Activated T-helper 1 cell treated with anti-CD3 and anti-CD28 coated beads, Interleukin-2, amount 50 U/mL, for 16 hours (primary cell): ENCODE measurements at places on chromosomes 11 and 22.

GRCh38 chr11:27467181-27467913 is 5.2 kb downstream of the LGR4 start:
- DNase-seq = no peak

DNA sequence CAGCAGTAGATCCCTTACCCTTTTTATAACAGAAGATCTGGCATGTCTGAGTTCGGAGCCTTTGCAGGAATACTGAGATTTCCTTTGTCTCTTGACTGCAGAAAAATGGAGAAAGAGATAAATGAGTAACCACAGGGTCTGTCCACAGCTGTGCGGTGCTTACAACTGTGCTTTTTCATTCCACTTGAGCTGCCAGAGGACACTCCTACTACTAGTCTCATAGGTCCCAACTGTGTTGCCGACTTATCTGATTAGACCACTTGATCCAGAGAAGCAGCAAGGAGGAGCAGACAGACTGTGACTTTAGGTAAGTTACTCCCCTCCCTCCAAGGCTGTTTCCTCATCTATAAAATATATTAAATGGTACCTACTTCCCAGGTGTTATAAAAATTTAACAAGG is 17.5 kb downstream of the FAM227A start:
- DNase-seq = no peak

DNA sequence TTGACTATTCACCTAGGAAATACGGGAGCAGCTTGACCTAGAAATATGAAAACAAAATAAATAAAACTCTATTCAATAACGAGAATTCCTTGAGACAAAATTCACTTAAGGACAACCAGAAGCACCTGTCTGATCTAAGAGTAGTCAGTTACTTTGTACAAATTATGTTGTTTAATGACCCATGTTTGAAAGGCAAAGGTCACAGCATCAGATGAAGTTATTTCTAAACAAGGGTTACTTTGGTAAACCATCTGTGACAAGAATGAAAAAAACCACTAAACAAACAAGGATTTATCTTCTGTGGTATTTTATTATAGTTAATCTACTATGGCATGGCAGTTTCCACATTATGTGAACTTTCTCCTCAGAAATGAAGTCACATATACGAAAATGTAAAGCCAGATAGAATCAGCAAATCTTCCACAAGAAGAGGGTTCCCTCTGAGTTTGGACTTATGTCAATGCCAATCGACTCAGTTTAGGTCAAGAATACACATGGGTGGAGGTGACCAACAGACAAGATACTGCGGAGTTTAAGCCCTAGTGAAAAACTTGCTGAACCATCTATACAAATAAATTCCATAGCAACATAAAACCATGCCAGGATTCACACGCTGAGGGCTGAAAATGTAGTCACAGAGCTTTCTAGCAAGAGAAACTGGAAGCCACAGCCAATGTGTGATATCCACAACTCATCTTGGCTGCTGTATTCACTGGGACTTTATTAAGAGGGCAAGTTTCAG is 53.4 kb downstream of the NCAPD3 start:
- DNase-seq = no peak

DNA sequence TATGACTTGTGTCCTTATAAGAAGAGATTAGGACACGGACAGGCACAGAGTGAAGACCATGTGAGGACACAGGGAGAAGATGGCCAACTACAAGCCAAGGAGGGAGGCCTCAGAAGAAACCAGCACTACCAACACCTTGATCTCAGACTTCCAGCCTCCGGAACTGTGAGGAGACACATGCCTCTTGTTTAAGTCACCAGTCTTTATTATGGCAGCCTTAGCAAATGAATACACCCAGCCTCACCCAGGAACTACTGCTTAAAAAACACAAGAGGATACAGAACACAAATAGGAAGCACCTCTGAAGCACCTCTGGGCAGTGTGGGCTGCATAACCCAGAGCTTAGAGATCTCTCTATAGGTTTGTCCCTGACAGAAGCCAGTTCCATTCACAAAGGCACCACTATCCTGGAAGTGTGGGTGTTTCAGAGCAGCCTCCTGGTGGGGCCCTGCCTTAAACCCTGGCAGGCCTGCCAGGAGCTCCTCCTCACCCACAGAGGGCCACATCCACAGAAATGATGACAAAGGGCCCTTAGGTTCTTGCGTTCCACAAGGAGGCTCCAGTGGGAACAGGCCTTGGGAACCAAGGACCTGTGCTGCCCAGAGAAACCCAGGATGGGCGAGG is 58.8 kb downstream of the CHRDL2 start:
- DNase-seq = no peak

DNA sequence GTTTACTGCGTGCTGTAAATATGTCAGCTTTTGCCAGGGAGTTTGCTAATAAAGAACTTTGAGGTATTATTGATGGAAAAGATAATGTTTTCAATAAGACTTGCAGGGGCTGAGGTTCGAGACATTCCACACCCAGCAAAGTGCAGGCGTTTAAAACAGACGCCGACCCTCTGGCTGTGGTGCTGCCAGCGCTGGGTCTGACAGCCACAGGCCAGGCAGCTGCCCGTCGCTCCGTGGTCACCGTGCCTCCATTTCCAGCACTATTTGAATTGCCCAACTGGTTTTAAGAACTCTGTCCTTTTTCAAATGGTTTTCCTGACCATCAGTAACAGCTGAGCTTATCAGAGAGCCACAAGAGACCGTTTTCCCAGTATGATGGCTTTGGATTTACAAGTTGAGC is 28.1 kb upstream of the ALX4 start:
- no peak for DNase-seq

DNA sequence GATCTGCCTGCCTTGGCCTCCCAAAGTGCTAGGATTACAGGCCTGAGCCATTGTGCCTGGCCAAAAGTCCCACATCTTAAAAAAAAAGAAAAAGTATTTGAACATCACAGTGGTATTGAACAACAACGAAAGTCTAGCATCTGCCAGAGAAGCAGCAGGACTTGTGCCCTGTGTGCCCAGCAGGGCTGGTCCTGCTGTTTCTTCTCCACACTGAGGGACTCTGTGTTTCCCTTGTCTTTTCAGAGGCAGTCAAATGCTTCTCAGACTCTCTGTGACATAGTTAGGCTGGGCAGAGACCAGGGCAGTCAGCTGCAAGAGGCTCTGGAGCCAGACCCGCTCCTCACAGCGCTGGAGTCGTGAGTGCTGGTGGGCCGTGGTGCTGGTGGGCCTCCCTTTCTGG is 56.2 kb downstream of the SBF1 start:
- DNase-seq = no peak

DNA sequence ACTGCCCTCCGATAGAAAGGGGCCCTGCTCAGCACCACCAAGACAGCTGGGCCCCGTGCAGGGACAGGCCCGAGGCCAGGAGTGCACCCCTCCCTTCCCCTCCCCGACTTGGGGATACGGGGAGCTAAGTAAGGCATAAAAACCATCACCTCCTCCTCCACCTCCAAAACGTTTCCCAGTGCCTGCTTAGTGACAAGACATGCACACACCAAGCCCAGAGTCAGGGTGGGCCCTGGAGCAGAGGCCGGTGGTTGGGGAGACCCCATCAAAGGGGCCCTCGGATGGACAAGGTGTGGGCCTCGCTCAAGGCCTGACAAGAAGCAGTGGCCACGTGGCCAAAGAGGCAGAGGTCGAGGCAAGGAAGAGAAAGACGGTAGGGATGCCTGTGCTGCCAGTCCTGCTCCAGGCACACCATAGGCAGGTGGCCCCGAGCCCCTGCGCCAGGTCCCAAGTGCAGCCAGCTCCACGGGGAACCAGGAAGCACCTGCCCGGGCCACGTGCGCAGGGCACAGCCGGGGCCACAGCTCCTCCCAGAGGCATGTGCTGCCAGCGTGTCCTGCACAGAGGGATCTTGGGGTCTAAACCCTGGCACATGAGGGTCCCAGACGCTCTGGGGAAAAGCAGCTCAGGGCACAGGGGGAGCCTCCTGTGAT is 53.0 kb downstream of the BRD1 start:
- DNase-seq = no peak

DNA sequence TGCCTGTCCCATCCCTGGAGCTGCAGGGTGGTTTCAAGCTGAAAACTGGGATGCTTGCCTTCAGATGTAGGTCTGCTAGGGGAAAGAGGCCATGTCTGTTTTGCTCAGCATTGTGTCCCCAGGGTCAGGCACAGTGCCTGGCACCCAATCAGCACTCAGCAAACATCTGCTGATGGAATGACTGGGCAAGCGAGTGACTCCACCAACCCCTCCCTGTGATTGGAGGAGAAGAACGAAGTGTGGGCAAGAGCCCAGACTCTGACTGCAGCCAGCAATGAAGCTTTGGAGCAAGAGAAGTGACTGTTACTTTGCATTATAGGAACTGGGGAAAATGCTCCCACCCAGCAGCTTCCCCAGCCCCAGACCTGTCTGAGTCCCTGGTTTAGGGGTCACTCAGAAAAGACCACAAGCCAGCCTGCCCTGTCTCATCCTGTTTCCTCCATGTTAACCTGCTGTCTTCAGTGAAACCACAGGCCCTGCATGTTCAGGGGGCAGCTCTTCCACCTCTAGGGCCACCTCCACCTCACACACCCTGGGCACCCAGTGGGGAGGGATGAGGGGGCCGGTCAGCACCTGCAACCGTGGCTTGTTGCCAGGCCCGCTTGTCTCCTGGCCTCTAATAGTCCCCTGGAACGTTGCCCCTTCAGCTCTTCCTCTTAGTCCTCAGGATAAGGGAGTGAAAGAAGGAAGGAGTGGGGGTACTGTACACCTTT is 147.4 kb downstream of the TRIM29 start:
- DNase-seq = no peak

DNA sequence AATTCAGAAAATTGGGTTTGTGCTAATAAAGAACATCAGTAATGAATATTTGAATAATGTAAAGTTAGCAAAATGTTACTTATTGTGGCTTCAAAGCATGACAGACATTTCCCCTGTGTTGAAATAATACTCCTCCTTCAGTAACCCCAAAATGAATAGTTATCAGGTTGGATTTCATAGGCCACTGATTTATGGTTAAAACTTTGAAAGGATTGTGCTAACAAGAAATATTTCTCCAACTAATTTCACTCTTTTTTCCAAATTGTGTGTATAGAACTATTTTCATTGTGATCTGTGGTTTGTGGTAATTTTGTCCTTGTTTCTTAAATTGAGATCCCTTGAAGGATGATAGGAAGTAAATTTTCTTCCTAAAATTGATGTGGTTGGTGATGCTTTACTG is 7.9 kb downstream of the DDX10 start:
- DNase-seq = no peak
